ENCODE measurements at places on chromosomes 2 and 18. TPM values are rescaled to one million over a fixed set of nuclear protein-coding genes. Genes with fewer than 3 reads are reported as not detected.
A peak's percentile ranks its signal among the peaks of the same experiment; 100 is the strongest.

STARD6 gene
- not detected for total RNA-seq

ANKRD30BL gene
- 0.31 TPM for total RNA-seq

SRD5A2 gene
- total RNA-seq = 0.10 TPM

KYNU gene
- 0.62 TPM for total RNA-seq

STK17B gene
- total RNA-seq = 24.2 TPM

CCDC93 gene
- total RNA-seq = 23.6 TPM

KLHL14 gene
- 1.3 TPM for total RNA-seq

OR6B2 gene
- total RNA-seq = not detected

NT5DC4 gene
- total RNA-seq = 0.21 TPM

FAM136A gene
- 24.7 TPM for total RNA-seq

KCNJ3 gene
- total RNA-seq = 1.6 TPM

REG1A gene
- not detected for total RNA-seq

PIEZO2 gene
- 27.7 TPM for total RNA-seq

DNA sequence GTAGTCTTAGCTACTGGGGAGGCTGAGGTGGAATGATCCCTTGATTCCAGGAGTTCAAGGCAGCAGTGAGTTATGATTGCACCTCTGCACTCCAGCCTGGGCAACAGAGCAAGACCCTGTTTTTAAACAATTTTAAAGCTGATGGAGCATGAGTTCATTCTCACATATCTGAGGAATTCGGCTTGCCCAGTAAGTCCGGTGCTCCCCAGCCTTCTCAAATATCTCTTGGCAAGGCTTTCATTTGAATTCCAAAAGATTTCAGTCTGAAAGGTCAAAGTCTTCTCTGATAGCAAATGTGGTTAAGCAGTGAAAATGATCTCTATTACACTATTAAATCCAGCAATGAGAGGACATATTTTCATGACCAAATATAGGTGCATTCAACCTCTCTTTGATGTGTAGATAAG, 27.9 kb downstream of the PIEZO2 start:
- DNase-seq = no peak

- DNase-seq = no peak
These were observed 72.6 kb upstream of the ZNF532 start for GRCh38 chr18:58792086-58792485.

DNA sequence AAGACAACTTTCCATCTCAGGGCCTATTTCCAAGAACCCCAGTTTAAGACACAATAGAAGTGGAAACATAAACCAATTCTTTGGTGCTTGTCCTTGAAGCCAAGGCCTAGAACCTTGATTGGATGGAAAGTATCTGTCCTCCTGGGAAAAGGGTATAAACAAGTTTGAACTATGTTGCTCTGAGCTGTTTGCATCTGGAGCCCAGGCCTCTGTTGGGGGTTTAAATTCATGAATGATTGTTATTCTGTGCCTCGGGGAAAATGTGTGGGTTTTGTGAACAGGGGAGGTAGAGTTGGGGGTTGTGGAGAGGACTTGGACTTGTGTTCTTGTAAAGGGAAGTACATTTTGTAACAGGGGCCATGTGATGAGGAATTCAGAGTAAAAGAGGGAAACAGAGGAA, 406.1 kb downstream of the SLC4A3 start:
- DNase-seq = peak; percentile 38

DNA sequence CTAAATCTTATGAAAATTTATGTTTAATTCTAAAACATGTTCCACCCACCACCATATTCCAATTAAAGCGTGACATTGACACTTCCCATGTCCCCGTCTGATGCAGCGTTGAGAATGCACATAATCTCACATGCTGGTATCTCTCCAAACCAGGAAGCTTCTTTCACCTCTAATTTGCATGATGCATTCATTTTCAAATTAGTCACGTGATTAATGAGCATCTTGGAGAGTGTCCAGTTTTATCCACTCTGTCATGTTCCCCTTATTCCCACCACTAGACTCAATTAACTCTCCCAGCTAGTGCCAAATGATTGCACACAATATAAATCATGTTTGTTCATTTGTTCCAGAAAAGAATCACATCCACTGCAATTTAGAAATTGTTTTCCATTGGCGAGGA, 105.8 kb downstream of the RIT2 start:
- DNase-seq = peak; percentile 38

DNA sequence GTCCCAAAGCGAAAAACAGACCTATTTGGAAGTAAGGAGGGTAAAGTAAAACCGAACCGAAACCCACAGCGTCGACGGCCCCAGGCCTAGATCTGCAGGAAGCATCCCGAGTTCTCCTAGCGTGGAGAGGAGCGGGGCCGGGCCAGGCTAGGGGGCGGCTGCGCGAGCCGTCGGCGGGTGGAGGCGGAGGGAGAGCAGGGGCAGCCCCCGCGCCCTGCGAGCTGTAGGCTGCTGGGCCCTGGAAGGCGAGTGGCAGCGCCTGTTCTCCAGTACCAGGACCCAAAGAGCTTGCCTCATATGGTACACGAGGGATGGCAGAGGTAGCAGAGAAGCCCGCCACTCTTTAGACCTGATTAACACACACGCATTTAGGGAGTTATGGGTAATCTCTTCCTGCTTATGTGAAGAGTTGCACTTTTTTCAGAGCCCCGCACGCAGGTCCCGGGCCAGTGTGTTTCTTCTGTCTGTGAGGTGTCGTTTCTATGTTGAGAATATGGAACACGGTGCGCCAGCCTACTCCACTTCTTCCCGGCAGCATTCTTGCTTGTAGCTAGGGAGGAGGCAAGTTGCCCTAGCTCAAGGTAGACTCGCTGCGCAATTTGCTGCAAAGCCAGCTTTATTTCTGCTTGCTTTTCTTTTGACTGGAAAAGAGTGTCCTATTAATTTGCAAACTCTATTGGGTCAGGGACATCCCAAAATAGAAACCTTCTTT, 71.1 kb downstream of the ARHGEF33 start:
- no peak for DNase-seq

GRCh38 chr2:107001964-107002696, 116.2 kb upstream of the ST6GAL2 start:
- DNase-seq = no peak

- no peak for DNase-seq
These were observed 77.6 kb downstream of the AFF3 start for GRCh38 chr2:100064592-100065428.

DNA sequence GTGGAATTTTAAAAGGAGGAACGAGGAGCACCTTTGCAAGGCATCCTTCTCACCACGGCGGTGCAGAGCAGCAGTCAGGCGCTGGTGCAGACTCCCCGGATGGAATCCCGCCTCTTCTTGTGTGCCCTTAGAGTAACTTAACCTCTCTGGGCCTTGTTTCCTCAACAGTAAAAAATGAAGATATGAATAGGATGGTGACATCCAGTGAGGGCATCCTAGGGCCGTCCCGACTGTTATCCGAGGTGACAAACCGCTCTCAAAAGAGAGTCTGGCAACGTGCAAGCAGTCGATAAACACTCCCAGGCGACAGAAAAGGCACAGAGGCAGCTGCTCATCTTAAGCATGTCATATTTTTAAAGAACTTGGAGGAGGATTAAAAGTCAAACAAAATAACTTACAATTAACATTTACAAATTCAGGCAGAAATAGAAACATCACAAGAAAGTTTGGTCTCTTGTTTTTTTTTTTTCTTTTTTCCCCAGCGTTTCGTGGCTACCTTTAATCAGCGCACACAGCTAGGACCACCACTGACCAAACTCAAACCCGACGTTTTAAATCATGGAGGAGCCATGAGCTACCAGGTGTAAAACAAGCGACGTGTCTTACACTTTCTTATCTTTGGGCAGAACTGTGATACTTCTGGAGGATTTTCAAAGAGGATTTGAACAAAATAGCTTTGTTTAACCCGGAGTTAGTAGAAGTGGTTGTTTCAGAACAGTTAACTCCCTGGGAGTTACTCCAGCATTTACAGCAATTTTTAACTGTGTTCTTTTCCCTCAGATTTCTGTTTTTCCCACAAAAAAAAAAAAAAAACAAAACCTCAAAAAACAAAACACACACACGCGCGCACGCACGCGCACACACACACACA, 2.1 kb downstream of the MBP start:
- DNase-seq = no peak

- no peak for DNase-seq
These were observed 67.1 kb upstream of the DSG1 start for GRCh38 chr18:31250902-31251301.

- DNase-seq = peak; percentile 99
These were observed at the start of gene RPL37A for GRCh38 chr2:216498379-216499352. TSS of gene RPL37A (plus strand) at chr2:216498844. CDS start at chr2:216498875, 31 bp downstream.

GRCh38 chr2:219954331-219954730, 326.9 kb downstream of the SLC4A3 start:
- DNase-seq = peak; percentile 41

GRCh38 chr2:136582628-136583205, 182.6 kb upstream of the THSD7B start:
- DNase-seq = peak; percentile 69

DNA sequence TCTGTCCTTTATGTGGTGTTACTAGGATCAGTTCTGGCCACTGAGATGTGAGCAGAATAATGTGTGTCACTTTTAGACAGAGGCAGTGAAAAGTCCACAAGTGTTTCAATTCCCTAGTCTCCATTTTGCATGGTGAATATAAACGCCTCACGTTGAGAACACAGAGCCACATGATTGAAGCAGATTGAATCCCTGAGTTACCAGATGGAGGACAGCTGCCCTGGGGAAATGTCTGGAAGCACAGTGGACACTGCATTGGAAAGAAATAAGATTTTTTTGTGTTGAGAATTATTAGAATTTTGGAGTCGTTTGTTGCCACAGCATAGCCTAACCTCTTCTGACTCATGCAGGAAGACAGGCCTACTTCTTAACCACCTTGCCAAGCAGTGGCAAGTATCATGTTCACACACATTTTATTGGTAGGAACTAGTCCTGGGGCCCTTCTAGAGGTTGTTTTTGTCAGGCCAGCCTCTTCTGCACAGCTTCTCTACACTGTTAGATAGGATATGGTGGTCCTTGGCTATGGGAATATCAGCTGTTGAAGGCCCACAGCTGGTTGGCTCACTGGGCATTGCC, 188.6 kb downstream of the TMEM182 start:
- DNase-seq = no peak

DNA sequence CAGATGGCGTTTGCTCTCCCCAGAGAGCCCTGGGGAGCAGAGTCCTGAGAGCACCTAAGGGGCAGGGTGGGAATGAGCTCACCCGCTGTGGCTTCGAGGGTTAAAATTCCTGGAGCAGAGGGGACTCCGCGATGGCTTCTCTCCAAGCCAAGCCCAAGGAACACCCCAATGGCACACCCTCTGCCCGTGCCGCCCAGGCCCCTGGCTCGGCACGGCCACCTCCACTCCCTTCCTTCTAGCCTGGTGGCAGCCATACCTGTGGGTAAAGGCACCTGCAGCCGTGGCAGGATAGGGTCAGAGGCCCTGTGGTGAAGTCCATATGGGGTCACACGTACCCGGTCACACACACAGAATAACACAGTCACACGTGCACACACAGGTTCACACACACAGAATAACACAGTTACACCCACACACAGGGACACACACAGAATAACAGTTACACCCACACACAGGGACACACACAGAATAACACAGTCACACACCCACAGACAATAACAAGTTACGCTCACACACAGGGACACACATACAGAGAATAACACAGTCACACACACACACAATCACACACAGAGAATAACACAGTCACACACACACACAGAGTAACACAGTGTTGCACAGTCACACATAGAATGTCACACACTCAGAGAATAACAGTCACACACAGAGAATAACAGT, 50.5 kb downstream of the RAMP1 start:
- no peak for DNase-seq

DNA sequence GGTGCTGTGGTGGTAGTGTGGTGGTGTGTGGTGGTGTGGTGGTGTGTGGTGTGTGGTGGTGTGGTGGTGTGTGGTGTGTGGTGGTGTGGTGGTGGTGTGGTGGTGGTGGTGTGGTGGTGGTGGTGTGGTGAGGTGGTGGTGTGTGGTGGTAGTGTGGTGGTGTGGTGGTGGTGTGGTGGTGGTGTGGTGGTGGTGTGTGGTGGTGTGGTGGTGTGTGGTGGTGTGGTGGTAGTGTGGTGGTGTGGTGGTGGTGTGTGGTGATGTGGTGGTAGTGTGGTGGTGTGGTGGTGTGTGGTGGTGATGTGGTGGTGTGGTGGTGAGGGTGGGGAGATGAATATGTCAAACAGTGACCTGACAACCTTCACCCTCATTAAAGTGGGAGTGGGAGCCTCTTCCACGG, 55.6 kb upstream of the DLGAP1 start:
- DNase-seq = no peak

GRCh38 chr18:48946329-48946835, 4.4 kb downstream of the SMAD7 start:
- peak; percentile 40 for DNase-seq

- no peak for DNase-seq
These were observed 21.6 kb upstream of the B3GNT7 start for GRCh38 chr2:231373786-231374349.

DNA sequence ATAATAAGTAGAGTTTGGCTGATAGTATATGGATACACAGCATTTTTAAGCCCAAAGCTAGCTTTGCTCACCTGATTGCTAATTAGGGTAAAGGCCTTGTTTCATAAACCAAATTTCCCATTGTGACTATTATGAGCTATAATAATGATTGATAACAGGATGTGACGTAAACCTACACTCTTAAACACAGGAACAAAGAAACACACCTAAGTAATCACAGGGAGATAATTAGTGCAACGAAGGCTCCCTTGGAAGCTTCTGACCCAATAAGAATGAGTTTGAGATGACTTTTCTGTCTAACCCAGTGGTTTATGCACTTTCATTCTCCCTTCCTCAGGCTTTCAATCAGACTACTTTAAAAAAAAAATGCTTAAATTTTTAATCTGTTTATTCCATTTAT, 683.2 kb downstream of the SATB2 start:
- no peak for DNase-seq

DNA sequence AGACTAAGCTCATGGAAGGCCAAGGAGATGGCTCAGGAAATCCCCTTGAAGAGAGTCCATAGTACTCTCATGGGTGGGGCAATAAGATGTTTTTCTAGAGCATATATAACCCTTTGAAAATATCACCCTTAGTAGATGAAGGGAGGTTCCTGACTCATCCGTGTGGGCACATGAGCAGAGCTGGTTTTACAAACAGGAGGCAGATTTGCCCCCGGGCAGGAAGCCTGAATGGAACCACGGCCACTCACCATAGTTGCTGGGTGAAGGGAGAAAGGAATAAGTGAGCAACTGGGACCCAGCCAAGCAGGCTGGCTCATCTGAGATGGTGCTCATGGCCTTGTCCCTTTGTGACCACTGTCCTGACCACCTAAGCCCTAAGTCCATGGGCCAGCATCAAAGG, 29.0 kb upstream of the MAPRE3 start:
- no peak for DNase-seq

GRCh38 chr2:237892984-237893595, 33.7 kb downstream of the RAMP1 start:
- DNase-seq = no peak

DNA sequence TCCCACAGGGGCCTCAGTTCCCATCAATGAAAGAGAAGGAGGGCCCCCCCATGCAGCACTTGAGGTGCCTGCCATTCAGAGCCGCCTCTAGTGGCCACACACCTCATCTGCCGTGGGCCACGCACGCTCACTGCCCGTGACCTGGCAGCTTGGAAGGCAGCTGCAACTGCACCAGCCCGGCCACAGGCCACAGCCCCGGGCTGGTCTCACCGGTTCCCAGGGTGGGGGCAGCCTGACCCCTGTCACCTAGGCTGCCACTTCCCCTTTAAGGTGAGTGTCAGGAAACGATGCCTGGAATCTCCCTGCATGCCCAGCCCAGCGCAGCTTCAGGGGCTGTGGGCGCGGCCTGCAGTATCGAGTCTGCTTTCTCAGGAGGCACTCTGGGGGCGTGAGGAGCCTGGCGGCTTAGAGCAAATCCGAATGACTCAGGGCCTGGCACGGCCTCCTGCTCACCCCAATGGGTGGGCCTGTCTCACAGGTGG, 2.6 kb downstream of the MAB21L4 start:
- peak; percentile 75 for DNase-seq

- DNase-seq = no peak
These were observed 129.3 kb upstream of the EPAS1 start for GRCh38 chr2:46167924-46168323.

All from tongue (tissue), 3 donors.